ENCODE measurements at places on chromosomes 6 and 20.

GRCh38 chr6:113401231-113401630 is 455.9 kb upstream of the MARCKS start:
- DNase-seq = no peak

DNA sequence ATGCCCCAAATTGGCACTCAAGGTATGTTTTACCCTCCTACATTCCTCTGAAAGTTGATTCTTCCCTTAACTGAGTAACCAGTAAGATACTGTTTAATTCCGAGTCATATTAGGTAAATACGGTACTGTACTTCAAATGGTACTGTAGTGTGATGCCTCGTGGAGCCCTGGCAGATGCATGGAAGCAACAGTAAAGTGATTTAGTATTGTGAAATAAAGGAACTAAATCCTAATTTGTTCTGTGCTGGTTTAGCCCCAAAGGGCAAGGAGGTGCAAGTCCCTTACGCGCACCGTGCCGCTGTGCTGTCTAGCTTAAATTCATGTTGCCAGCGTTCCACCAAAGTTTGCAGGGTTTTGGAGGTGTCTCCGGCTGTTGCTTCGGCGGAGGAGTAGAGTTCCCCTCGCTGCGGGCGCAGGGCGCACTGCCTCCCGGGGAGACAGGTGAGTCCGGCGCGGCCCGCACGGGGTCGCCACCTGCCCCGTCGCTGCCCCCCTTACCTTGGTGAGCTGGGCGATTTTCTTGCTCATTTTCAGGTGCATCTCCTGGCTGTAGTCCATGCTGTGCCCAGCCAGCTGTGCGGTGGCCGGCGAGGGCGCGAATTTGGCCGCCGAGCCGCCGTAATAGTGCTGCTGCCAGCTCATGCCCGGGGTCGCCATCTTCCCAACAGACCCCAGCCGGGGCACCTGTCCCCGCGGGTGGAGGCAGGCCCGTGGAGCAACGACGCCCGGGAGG is 655 bp downstream of the FAM184A start:
- DNase-seq = peak; percentile 5

DNA sequence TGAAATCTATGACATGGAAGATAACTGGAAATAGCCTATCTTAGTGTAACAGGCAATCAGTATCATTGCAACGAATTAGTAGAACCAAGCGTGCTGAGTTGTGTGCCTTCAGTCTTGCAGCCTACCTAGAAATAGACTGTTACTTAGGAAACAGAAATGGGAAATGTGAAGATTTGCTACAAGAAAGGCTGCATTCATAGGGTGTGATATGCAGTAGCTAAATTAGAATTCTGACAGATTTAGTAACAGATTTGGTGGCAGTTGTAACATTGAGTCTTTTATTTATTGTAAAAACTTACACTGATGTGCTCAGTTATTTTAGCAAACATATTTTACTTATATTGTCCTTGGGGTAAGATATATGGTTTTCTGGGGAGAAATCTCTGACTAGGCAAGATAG is 56.2 kb downstream of the MAP7 start:
- DNase-seq = no peak

DNA sequence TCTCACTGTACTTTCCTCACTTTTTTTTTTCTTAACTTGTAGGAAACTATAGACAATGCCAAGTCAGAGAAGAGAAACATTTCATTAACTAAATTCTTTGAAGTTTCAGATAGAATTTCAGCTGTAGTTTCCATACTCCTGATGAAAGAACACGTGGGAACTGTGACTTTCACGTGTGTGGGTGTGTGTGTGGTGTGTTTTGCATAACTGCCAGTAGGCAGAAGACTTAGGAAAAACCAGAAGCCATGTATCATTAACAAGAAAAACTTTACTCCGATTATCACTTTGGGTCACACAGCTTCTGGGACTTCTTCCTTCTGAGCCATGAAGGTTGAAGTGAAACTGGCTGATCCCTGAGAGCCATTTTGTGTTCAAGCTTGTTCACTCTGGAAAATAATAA is 483.3 kb downstream of the TFAP2B start:
- DNase-seq = no peak

- DNase-seq = no peak
These were observed 9.5 kb upstream of the DTNBP1 start for GRCh38 chr6:15672291-15672690.

GRCh38 chr6:26216886-26217713 is 129.9 kb downstream of the HFE start:
- DNase-seq = no peak

DNA sequence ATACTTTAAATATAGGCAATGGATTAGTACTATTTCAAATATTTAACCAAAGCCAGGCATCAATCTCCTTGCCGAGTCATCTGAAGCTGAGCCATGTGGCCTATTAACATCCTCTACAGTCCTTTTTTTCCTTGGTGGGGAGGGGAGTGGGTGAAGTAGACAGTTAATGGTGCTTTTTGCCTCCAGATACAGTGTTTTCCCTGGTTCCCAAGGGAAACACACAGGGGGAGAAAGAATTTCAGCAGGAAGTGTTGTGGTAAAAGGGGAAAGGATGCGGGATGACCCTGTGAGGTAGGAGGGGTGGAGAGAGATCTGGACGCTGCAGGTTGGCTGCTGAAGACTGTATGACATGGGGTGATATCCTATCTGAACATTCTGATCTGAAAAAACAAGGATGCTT is 9.6 kb downstream of the CLDN20 start:
- peak; percentile 91 for DNase-seq

- no peak for DNase-seq
These were observed 1.8 kb upstream of the BHLHE23 start for GRCh38 chr20:63008541-63009044.

DNA sequence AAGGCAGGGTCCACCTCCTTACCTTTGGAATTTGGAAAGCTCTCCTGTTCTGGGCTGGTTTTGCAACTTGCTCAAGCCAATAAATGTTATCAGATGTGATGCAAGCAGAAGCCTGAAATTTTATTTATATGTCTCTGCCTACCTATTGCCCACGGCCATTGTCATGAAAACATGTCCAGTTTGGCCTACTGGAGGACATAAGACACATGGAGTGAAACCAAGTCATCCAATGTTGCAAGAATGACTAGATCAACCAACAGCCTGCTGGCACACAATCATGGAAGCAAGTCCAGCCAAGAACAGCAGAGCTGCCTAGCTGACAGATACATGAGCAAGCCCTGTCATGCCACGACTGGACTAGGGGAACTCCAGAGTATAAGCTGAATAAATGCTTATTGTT is 56.7 kb upstream of the IRAK1BP1 start:
- peak; percentile 5 for DNase-seq

DNA sequence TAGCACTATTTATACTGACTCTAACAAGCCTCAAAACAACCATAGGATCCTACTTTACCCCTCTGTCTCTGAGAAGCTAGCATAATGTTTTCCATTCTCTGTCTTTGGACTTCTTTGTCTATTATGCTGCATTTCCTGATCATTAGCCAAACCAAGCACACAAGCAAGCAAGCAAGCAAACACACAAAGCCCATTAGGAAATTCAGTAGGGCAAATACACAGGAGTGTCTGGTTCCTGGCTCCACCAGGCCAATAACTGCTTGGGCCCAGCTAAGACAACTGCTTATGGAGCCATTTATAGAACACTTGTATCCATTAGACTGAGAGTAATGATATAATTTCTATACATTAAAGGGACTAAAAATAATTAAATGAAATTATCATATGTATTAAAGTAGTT is 952.9 kb upstream of the EPHA7 start:
- no peak for DNase-seq

- DNase-seq = no peak
These were observed 90.8 kb upstream of the QKI start for GRCh38 chr6:163323705-163324104.

DNA sequence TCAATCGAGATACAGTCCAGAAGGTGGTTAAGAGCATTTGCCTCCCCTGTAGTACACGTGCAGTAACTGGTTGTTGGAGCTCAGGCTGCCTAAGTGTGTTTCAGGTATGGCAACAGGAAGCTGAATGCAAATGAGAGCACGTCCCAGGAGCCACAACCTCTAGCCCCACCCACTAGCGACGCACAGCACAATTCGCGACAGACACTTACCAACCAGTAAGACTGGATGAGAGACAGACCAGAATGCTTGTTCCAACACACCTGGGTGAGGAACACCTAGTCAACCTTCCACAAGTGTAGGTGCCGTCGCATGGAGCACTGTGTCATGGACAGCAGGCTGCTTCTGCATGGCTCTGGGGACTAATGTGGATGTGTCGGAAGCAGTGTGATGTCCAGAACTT is 7.2 kb upstream of the SERPINB1 start:
- no peak for DNase-seq

DNA sequence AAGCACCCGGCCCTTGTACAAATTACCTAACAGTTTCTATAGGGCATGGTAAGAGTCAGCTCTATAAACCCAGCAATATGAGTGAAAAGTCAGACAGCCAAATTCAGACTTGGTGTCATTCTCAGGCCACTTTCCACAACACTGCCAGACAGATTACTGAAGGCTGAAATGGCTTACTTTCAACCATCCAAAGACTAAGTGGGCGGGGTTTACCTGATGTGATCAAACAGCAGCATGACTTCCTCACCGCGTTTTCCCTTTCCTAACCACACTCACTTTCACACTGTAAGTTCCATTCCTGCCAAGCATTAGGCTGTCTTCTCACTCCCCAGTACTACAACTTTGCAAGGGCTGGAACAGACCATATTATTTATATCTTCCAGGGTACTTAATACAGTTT is 85.9 kb downstream of the SMLR1 start:
- no peak for DNase-seq

GRCh38 chr20:55488593-55488992 is 516.7 kb downstream of the CBLN4 start:
- no peak for DNase-seq

- DNase-seq = no peak
These were observed 460.2 kb upstream of the BTBD3 start for GRCh38 chr20:11457488-11457887.

GRCh38 chr6:51049983-51050877 is 231.6 kb downstream of the TFAP2B start:
- peak; percentile 10 for DNase-seq

GRCh38 chr20:1130847-1131246 is 12.4 kb downstream of the PSMF1 start:
- peak; percentile 7 for DNase-seq

- no peak for DNase-seq
These were observed 492.5 kb upstream of the FLRT3 start for GRCh38 chr20:14829906-14830305.

GRCh38 chr6:7218406-7218988 is 94.5 kb downstream of the SSR1 start:
- DNase-seq = no peak

DNA sequence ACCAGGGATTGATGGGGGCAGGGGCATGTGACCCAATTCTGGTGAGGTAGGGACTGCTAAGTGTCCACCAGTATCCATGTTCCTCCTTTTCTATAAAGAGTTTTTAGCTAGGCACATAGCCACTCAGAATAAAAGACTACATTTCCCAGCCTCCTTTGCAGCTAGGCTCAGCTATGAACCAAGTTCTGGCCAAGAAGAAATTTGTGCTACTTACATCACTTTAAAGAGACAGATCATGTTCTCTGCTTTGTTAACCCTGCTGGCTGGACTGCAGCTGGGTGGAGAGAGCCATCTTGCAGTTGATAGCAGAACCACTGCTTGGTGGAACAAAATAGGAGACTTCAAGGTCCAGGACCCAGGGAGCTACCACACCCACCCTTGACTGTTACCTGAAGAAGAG is 5.3 kb upstream of the CCM2L start:
- no peak for DNase-seq

- DNase-seq = no peak
These were observed 513.4 kb upstream of the SLC35B3 start for GRCh38 chr6:8948733-8949132.

DNA sequence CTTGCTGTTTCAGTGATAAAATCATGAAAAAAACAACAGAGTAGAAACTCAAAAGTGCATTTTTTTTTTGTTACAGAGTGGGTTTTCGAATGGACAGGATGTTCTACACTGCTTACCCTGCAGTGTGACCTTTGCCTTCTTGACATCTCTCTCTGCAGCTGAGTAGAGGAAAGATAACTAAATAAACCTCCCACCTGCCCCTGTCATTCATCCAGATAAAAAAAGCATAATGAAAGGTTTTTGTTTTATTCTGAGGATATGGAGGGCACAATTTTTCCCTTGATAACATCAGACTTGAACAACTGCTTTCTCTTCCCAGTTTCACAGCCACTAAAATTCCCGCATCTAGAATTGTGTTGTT is 193.6 kb upstream of the FOXQ1 start:
- DNase-seq = no peak

DNA sequence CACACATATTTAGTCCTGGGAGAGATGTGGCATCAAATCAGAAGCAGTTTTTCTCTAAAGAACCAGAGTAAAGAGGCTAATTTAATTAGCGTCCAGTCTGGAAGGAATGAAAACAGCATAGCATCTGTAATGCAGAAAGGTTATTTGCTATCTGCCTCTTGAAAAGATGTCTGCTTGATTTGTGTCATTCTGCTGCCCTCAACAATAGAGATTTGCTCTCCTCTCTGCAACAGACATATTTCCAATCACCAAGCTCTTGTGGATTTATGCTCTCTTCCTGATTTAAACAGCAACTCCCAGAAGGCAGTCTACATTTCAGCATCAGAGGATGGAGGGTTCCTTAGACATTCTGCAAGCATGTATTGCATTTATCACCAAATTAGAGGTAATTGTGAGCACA is 53.5 kb upstream of the AKAP12 start:
- DNase-seq = no peak

DNA sequence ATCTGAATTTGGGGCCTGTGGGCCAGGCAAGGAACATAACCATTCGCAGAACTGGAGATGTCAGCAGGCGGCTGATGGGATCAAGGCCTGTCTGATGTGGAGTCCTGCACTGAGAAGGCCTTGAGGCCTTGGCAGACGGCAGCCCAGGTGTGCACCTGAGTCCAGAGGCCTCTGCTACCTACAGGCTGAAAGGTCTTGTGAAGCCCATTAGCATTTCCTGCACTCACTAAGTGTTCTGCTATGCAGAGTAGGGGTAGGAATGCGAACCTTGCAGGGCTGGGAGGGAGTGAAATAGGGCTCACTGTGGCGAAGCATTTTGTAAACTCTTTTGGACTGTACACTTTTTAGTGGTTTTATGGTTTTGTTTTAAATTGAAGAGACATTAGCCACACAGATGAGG is 48.3 kb upstream of the RNF24 start:
- no peak for DNase-seq

- DNase-seq = no peak
These were observed 4.5 kb downstream of the CCDC170 start for GRCh38 chr6:151498327-151498726.

- DNase-seq = no peak
These were observed 12.9 kb downstream of the BPIFB4 start for GRCh38 chr20:33092361-33092760.

DNA sequence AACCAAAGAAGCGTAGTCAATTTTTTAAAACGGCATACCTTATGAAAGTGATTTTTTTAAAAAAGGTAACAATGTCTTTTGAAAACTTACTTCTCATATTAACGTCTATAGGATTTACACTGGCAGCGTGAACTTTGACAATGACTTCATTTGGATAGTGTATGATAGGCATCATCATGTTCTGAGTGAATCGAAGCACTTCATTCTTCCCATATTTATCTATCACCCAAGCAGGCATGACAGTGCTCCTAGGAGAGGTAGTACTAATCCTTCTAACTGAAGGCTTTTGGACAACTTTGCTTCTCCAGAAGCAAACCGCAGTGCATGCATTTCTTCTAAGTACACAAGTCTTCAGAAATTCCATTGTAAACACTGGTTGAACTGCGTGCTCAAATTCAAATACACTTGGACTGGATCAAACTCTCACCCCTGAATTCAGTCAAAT is 618 bp downstream of the RTN4IP1 start:
- no peak for DNase-seq

- no peak for DNase-seq
These were observed 358 bp upstream of the PLTP start for GRCh38 chr20:45912344-45912682.
